ENCODE measurements at places on chromosomes 16 and 17.

GRCh38 chr16:65716737-65717700 lies 595.2 kb upstream of the CDH11 start:
- H3K36me3 ChIP-seq: no peaks in the 10 kb centered on the region
- no peaks in the 10 kb centered on the region for H3K27me3 ChIP-seq
- DNase-seq: no peak
- H3K4me3 ChIP-seq: no peak overlapping the region

GRCh38 chr17:35969558-35970380 lies 11.5 kb downstream of the CCL16 start:
- H3K27ac ChIP-seq: no peak overlapping the region
- peak; percentile 62 for DNase-seq
- H3K27me3 ChIP-seq: peaks cover 15% of the 10 kb centered on the region
- peaks cover 2% of the 10 kb centered on the region for H3K4me1 ChIP-seq
- no peak overlapping the region for H3K4me3 ChIP-seq

- peaks cover 53% of the 10 kb centered on the region for H3K4me1 ChIP-seq
- peak; percentile 41 for DNase-seq
- H3K27me3 ChIP-seq: no peaks in the 10 kb centered on the region
- H3K27ac ChIP-seq: peak overlapping the region; percentile 97
- H3K4me3 ChIP-seq: peak overlapping the region; percentile 92
Observed at GRCh38 chr17:31310886-31311285, 3.0 kb downstream of the EVI2B start.

DNA sequence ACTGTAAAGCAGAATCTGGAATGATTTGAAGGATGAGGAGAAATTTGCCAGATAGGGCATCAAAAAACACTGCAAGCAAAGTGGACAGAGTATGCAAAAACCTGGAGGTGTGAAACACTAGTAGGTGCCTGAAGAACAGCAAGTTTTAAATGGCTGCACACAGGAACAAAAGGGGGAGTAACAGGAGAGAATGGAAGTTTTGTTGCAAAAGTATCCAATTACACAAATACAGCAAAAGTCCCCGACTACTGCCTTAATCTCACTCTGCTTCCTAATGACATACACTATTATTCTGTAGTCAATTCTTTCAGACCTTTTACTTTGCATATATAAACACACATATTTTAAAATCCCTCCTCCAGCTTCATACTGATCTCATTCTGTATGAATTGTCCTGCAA lies 1.5 kb downstream of the HEATR6 start:
- peak overlapping the region; percentile 92 for H3K27ac ChIP-seq
- peaks cover 4% of the 10 kb centered on the region for H3K36me3 ChIP-seq
- H3K27me3 ChIP-seq: no peaks in the 10 kb centered on the region
- H3K4me3 ChIP-seq: peak overlapping the region; percentile 98

DNA sequence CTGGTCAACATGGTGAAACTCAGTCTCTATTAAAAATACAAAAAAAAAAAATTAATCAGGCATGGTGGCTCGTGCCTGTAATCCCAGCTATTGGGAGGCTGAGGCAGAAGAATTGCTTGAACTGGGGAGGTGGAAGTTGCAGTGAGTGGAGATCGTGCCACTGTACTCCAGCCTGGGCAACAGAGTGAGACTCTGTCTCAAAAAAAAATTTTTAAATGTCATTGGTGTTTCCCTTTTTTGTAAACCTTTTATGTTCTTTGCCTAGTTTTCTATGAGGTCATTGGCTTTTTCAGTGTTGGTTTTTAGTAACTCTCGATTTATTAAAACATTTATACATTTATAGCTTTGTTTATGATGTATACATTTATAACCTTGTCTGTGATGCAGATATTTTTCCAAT lies 18.2 kb downstream of the NLRC5 start:
- peaks cover 39% of the 10 kb centered on the region for H3K36me3 ChIP-seq
- H3K4me1 ChIP-seq: peaks cover 64% of the 10 kb centered on the region
- H3K4me3 ChIP-seq: no peak overlapping the region
- no peaks in the 10 kb centered on the region for H3K27me3 ChIP-seq
- H3K27ac ChIP-seq: no peak overlapping the region

GRCh38 chr16:9338068-9338467 lies 246.6 kb downstream of the HAPSTR1 start:
- no peak for DNase-seq
- no peaks in the 10 kb centered on the region for H3K4me1 ChIP-seq
- no peak overlapping the region for H3K27ac ChIP-seq
- H3K36me3 ChIP-seq: no peaks in the 10 kb centered on the region
- no peak overlapping the region for H3K4me3 ChIP-seq
- no peaks in the 10 kb centered on the region for H3K27me3 ChIP-seq

DNA sequence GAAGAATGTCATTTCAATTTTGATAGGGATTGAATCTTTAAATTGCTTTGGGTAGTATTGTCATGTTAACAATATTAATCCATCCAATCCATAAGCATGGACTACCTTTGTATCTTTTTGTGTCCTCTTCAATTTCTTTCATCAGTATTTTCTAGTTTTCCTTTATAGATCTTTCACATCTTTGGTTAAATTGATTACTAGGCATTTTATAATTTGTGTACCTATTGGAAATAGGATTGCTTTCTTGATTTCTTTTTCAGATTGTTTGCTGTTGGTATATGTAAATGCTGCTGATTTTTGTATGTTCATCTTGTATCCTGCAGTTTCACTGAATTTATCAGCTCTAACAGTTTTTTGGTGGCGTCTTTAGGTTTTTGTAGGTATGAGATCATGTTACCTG lies 24.1 kb upstream of the BCAS3 start:
- H3K4me3 ChIP-seq: no peak overlapping the region
- H3K27ac ChIP-seq: no peak overlapping the region
- no peaks in the 10 kb centered on the region for H3K27me3 ChIP-seq
- DNase-seq: no peak
- H3K36me3 ChIP-seq: peaks cover 18% of the 10 kb centered on the region
